ENCODE measurements at places on chromosomes 4 and X.

GRCh38 chrX:13499736-13500135, 69.7 kb upstream of the EGFL6 start:
- no peak for DNase-seq

- no peak for DNase-seq
Observed at GRCh38 chr4:3046162-3046561, 28.2 kb downstream of the HTT-AS start.

- no peak for DNase-seq
Observed at GRCh38 chr4:25290490-25291067, 22.0 kb upstream of the ZCCHC4 start.

GRCh38 chr4:186149872-186150271, 41.5 kb upstream of the CYP4V2 start:
- DNase-seq: no peak

DNA sequence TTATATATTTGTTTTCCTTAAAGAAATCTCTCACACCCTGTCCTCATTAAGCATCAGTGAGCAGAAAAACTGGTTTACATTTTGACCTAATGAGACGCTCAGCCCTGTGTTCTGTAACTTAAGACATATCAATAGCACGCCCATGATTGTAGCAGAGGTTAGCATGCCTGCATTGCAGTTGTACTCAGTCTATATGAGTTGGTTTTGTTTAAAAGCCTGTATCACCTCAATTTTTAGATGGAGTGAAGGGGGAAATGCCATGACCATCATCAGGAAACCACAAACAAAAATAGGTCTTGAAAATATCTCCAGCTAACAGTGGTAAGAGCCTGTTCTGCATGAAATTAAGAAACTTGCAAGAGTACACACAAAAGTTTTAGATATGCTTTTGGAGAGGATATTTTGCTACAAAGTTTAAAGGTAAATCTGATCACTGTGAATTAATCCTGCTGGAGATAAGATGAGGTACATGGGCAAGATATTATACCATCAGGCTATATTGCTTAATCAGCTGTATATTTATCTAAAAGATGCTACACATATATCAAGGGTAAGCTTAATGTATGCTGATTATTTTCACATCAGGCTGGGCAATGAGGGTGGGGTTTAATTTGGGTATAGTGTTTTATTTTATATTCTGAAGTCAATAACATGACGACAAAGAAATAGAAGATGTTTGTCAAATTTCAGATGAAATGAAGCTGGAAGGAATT, 13.1 kb upstream of the COQ2 start:
- no peak for DNase-seq

- no peak for DNase-seq
Observed at GRCh38 chrX:133937022-133937421, 48.4 kb downstream of the GPC3 start.

- no peak for DNase-seq
Observed at GRCh38 chr4:183241322-183241640, 78.8 kb downstream of the CLDN22 start.

DNA sequence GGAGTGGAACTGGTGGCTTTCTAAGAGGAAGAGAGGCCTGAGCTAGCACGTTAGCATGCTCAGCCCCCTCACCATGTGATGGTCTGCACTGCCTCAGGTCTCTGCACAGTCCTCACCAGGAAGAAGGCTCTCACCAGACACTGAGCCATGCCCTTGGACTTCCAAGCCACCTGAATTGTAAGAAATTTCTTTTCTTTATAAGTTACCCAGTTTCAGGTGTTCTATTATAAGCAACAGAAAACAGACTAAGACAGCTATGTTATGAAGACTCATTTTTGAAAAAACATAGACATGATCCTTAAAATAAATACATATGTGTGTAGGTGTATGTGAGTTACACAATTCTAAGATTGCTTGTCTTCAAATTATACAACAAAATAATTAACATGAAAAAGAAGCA, 74.7 kb downstream of the CEP44 start:
- DNase-seq: no peak

DNA sequence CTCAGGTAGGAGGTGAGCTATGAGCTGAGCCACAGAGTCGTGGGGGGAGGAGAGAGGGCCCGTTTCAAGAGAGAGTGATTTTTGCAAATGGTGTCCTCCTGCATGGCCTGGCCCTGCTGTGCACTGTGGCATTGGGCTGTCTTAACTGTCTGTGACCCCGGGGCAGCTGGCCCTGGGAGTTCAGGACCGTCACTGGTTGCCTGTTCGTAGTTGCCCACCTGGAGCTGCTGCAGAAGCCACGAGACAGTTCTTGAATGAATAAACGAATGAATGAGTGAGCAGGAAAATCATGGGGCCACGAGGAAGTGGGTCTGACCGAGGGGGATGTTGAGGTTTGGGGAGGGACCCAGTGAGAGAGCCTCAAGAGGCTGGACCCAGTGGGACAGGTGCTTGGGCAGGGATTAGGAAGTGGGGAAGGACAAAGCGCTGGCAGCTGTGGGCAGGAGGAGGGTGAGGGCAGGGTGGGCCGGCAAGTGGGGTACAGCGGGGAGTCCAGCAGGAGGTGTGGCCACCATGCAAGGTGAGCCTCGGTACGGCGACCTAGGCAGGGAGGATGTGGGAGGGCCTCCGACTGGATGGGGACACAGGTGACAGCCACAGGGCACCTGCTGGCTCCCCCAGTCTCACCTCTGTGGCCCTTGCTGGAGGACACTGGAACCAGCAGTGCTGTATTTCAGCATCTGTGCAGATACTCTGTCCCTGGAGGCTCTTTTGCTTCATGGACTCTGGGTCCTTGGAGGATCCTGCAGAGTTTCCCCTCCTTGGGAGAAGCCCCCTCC, 10.2 kb downstream of the RGS12 start:
- no peak for DNase-seq

DNA sequence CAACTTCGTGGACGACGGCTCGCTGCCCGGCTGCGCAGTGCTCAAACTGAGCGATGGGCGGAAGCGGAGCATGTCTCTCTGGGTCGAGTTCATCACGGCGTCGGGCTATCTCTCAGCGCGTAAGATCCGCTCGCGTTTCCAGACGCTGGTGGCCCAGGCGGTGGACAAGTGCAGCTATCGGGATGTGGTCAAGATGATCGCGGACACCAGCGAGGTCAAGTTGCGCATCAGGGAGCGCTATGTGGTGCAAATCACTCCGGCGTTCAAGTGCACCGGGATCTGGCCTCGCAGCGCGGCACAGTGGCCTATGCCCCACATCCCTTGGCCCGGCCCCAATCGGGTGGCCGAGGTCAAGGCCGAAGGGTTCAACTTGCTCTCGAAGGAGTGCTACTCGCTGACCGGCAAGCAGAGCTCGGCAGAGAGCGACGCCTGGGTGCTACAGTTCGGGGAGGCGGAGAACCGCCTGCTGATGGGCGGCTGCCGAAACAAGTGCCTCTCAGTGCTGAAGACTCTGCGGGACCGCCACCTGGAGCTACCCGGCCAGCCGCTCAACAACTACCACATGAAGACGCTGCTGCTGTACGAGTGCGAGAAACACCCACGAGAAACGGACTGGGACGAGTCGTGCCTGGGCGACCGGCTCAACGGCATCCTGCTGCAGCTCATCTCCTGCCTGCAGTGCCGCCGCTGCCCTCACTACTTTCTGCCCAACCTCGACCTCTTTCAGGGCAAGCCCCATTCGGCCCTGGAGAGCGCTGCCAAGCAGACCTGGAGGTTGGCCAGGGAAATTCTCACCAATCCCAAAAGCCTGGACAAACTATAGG, 1.5 kb downstream of the MAB21L2 start:
- DNase-seq: no peak

GRCh38 chrX:13283950-13284546, 35.8 kb downstream of the ATXN3L start:
- DNase-seq: no peak

- no peak for DNase-seq
Observed at GRCh38 chrX:95622200-95622599, 1062.4 kb upstream of the DIAPH2 start.

- DNase-seq: no peak
Observed at GRCh38 chr4:170758988-170759387, 669.2 kb upstream of the AADAT start.

DNA sequence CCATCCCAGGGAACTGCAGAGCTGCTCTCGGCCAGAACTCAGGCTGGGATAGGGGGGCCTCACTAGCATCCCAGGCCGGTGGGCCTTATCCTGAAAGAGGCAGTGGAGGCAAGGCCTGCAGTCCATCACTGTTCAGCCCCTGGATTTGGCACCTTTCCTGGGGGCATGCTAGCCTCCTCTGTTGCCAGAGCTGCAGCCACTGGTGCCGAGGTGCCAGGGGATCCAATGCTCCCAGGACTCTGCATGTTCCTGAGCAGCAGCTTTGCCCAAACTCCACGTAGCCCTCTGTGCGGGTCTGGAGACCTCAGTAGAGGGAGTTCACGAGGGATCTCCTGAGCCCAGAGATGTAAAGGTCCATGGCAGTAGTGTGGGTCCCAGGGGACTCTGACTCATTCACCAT, 551.7 kb upstream of the AMOT start:
- DNase-seq: no peak

DNA sequence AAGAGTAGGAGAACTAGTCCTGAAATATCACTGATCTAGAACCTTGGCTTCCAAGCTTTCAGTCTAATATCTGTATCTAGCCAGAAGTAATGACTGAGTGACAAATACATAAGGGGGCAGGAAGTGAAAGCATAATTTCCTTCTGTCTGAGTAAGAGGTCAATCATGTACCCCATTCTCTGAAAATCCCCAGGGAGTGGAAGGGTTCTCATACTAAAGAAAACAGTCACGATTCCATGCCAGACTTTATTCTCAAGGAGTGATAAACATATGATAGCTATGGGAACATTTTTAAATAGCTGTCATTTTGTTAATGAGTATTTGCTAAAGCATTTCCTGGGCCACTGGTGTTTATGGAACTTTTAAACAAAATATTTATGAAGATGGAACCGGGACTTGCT, 308.5 kb downstream of the ARHGAP24 start:
- DNase-seq: no peak

- DNase-seq: no peak
Observed at GRCh38 chr4:100288161-100288560, 97.9 kb upstream of the DDIT4L start.

- DNase-seq: peak; percentile 10
Observed at GRCh38 chr4:11471618-11472017, 42.9 kb upstream of the HS3ST1 start.

DNA sequence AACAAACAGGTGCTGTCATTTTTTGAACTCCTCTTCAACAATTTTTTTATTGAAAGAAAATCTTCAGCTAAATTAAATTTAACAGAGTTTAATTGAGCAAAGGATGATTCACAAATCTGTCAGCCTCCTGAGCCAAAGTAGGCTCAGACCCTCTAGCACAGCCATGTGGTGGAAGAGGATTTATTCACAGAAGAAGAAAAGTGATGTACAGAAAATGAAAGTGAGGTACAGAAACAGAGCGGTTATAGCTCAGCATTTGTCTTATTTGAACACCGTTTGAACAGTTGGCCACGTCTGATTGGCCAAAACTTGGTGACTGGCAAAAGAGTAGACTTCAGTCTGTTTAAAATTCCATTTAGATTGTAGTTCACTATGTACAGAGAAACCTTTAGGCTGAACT, 217.3 kb downstream of the SPANXN1 start:
- no peak for DNase-seq

DNA sequence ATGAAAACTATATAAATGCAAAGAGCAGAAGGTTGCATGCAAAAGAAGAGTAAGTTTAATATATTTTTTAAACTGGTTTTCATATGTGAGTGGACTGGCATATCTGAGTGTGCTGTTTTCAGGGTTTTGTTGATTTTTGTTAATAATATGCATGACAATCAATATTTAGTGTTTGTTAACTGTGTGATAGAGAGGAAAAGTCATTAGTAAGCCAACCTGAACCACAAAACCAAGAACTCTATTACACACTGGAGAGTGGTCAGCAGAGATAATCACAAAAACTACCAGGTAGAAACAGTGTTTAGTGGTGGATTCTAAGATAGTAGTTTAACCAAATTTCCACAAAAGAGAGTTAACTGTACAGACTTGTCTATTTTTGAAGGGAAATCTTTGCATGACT, 396.9 kb downstream of the GASK1B start:
- DNase-seq: no peak

DNA sequence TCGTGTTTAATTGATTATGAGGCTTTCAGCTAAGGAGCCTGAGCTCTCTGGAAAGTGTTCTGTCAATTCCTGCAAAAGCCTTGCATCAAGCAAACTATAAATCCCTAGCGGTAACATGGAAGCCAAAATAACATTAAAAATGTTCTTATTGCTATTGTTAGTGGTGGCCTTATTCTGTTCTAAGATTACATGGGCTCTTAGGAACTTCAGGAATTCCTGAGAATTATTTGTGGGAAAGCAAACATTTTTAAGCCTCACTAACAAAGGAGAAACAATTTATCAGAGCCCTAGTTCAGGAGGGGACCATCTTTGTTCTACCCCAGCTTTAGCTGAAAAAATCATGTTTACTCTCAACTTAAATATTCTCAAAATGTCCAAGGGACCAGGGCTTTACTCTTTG, 119.6 kb downstream of the PAPSS1 start:
- DNase-seq: no peak

DNA sequence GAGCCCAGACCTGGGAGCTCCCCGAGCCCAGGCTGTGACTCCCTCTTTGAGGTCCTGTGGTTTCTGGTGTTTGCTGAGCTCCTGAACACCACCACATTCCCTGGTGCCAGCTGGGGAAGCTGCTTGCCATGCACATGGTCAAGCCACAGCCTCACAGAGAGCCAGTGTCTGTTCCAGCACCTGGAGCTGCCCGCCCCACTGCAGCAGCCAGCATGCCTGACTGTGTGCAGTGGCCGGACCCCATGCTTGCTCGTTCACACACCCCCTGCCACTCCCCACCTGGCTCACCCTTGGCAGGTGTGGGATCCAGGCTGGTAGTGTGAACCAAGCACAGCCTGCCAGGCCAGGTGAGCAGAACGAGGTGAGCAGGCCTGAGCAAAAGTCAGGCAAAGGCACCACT, 95.6 kb upstream of the FAM9C start:
- DNase-seq: no peak

DNA sequence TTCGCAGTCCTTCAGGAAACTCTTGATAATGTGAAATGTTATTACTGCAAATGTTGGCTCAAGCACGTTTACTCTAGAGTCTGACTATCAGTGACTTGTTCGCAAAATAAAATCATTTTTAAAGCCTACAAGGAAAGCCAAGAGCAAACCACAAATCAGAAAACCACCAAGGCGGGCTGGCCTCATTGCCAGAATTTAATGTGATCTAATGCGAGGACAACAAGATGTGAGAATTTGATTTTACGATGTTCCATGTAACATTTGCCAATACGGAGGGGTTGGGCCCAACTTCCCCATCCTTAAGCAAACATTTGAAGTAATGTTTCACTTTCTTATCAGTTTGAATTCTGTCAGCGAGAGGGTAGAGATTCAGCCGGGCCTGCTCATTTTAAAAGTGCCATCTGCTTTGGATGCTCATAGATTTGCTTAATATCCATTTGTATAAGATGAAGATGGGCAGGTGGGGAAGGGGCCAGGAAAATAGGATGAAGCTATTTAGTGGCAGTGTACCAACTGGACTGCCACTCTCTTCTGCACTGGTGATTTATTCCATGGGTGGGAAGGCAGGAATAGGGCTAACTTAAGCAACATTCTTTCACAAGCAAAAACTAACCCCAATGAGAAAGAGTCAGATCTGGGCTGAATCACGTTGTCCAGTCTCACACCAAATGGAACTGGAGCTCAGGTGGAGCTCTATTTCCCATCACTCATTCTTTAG, 225.3 kb downstream of the ANAPC10 start:
- no peak for DNase-seq

- no peak for DNase-seq
Observed at GRCh38 chr4:23234018-23234417, 541.3 kb downstream of the GBA3 start.
